Heart left ventricle (tissue), 16 donors: ENCODE measurements at places on chromosomes 11 and 22. TPM values are rescaled to one million over a fixed set of nuclear protein-coding genes. Genes with fewer than 3 reads are reported as not detected.

GRCh38 chr11:27909386-27909785 is 198.6 kb downstream of the KIF18A start:
- DNase-seq, result no peak

DNA sequence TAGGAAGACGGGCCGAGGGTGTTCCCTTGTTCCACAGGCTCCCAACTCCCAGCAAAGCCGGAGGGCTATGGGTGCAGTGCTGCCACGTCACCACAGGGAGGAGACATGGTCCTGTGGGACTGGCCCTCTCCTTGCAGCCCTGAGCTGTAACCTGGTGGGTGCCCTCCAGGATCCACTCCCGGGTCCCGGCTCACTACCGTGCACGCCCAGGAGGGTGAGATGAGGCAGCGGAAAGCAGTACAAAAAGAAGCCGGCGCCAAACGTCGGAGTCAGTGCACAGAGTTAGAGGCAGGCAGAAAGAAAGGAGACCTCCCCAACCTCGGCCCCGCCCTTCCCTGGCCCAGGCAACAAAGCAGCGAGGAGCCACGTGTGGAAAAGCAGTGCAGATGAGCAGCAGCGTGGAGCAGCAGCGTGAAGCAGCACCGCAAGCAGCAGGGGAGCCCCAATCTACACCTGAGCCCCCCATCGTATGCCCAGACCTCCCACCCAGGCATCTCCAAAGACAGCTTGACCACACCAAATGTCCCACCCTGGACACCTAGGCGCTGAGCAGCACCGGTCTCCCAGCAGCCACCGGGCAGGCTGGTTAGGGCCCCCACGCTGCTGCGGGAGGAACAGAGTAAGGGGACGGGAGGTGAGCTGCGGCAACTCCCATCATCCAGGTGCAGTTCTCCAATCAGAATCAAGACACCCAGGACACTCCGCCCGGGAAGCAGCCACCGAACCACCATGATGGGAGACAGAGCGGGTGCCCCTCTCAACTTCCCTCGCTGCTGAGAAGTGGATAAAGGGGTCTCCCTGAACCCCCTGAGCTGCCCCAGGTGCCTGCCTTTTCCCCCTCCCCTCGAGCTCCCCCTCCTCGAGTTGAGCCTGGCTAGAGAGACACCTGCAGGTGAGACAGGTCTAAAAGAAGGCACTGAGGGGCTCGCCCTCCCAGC is 28.8 kb downstream of the IGSF9B start:
- DNase-seq, result peak; percentile 70

NOX4 gene
- total RNA-seq, result 2.1 TPM

DNA sequence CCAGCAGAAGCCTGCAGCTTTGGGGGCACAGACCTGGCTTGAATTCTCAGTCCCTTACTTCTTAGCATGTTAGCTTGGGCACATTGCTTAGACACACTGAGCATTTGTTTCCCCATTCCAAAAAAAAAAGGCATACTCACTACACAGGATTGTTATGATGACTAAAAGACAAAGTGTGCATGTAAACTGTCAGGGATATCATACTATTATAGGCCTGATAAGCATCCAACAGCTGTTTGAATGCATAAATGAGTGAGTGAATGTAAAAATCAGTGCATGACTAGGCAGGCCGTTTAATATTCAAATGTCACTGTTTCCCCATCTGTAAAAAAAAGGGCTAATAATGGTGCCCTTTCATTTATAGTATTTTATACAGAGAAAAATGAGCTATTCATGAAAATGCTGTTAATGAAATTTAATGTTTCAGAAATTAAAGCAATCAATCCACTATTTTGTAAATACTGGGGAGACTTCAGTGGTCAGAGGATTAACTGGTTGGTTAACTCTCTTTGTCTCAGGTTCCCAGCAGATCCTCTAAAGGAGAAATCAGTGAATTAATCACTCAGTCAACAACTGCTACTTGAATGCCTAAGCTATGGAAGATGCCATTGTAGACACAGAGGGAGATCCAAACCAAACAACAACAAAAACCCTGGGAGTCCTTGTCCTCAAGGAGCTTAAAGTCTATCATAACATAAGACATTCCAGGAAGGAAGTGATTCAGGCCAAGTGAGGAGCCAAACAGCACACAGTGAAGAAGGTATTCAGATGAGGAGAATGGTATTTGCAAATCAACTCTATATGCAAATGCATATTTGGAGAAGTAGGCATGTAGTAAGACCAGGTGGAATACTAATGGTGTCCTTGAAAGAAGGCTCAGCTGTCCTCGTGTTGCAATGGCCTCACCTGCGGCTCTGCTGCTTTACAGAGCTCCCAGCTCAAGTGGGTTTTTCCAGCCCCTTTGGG is 26.8 kb downstream of the BARX2 start:
- no peak for DNase-seq

DNA sequence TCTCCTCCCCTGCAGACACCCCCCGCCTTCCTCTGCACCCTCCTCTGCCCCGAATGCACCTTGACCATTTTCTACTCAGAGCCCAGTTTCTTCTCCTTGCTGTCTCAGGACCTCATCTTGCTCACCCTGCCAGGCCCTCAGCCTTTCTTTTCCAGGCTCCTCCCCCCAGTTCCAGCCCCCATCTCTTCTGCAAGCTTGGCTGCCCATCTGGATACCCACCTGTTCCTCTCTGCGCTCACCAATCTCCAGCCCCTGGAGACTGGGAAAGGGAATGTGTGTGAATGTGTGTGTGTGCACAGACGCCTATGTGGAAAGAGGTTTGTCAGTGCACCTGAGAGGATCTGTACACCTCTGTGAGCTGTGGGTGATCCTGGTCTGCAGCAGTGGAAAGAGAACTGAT is 36.4 kb downstream of the SLC22A12 start:
- DNase-seq, result no peak

C11orf21 gene
- 30.2 TPM for total RNA-seq

- no peak for DNase-seq
Observed at GRCh38 chr11:11450744-11451362, 97.8 kb upstream of the CSNK2A3 start.

GRCh38 chr22:49112176-49112575 is 715.5 kb downstream of the BRD1 start:
- DNase-seq, result no peak

DNA sequence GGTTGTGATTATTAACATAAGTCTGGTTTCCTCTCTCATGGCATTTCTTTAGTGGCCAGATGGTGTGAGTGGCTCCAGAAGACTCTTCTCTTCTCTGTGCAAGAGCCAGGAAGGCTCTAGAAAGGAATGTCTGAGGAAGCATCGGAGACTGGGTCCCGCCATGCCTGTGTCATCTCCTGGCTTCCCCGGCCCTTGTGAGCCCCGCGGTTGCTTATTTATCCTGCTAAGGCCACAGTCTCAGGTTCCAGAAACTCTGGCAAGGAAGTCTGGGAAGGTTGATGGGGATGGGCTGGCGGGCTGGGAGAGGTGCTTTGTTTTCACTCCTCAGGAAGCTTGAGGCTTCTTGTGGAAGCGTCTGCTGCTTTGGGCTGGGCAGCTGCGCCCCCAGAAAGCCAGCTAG is 18.9 kb downstream of the BCR start:
- DNase-seq, result peak; percentile 51

DNA sequence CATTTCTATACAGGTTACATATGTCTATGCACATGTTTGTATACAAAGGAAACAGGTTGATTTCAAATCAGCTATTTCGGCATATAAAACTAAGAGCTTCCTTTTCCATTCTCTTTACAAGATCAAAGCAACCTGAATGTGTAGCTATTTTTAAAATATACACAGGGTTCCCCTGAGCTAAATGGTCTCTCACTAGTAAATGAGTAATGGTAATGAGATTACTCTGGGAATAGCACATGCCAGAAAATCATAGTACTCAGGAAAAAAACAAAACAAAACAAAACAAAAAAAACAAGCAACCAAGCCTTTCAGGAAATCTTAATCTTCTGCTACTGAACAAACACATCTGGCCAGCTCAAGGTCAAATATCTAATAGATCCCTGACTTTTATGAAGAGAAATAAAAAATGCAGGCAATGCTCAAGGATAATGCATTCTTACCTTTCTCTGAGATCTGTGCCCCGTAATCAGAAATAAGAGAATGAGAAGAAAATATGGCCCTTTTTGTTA is 156.6 kb upstream of the POU2AF2 start:
- no peak for DNase-seq

DNA sequence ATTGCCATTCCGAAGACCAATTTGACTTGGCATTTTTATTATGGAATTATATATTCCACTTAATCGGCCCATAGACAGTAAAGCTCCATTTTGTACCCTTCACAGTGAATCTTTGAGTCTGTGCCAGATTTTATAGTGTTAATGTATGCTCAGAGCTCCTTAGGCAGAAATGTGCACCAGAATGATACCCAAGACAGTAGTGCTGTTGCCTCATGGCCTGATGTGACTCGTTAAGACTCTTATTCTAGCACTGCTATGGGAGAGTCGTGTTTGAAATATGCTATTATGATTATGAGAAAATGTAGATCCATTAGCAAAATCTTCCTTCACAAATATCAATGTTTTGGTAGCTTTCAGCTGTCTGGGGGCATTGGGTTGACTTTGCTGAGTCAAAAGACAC is 209.8 kb upstream of the RAG2 start:
- no peak for DNase-seq

- DNase-seq, result peak; percentile 75
Observed at GRCh38 chr11:75325713-75326438, 25.6 kb downstream of the ARRB1 start.

GRCh38 chr11:118245936-118246562 is 6.1 kb downstream of the MPZL3 start:
- no peak for DNase-seq

C11orf87 gene
- total RNA-seq, result 0.04 TPM

DNA sequence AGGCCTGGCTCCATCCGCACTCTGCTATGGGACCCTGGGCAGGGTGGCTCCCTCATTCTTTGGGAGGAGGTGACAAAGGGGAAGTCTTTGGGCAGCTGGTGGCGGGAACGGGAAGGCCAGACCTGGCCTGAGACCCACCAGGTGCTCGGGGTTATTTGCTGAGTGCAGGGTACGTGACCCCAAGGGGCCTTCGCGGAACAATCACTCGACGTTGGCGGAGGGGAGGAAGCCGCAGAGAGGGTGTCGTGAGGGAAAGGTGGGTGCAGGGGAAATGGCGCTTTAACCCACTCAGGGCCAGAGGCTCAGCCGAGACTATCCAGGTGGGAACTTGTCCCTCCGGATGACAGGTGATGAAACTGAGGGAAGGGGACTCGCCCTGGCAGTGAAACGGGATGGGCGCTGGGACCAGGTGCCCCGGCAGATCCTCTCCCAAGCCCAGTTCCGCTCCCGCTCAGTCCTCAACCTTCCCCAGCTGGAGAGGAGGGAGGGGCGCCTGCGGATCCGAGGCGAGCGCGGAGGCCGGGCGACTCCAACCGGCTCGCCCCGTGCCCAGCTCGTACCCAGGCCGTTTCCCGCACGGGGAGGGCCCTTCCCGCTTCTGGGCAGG is 911 bp downstream of the A4GALT start:
- no peak for DNase-seq

DNA sequence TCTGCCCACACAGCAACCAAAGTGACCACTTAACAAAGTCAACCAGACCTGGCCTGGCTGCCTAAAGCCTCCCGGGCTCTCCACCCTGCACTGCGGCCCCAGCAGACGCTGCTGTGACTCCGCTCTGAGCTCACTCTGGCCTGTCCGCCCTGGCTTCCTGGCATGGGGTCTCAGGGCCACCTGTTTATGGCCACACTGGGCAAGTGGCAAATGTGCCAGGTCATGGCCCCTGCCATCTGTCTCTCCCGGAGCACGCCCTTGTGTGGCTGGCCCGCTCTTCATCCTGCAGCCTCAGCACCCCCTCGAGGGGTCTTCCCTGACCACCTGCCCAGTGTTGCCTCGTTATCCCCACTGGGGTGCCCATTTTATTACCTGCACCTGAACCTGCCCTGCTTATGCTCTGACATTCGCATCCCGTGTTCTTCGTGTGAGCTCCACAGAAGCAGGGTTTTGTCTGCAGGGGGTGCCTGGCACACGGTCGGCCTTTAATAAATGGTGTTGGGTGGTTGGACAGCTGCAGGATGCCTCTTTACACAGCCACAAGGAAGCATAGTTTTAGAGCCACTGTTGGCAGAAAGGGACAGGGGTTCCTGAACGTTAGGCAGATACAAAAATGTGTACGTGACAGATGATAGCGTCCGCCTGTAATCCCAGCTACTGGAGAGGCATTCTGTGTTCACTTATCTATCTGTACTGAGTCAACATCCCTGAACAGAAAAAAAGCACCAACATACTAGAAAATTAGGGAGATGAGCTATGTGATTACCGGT is 785.6 kb downstream of the TBC1D22A start:
- DNase-seq, result no peak

- DNase-seq, result no peak
Observed at GRCh38 chr11:34770111-34770510, 146.1 kb downstream of the APIP start.

UPB1 gene
- 1.2 TPM for total RNA-seq

SEPTIN3 gene
- total RNA-seq, result 0.53 TPM

GRCh38 chr11:59416613-59417012 is 9.6 kb downstream of the OR5A2 start:
- no peak for DNase-seq

- DNase-seq, result no peak
Observed at GRCh38 chr11:121670805-121671282, 218.1 kb upstream of the SORL1-AS1 start.

DNA sequence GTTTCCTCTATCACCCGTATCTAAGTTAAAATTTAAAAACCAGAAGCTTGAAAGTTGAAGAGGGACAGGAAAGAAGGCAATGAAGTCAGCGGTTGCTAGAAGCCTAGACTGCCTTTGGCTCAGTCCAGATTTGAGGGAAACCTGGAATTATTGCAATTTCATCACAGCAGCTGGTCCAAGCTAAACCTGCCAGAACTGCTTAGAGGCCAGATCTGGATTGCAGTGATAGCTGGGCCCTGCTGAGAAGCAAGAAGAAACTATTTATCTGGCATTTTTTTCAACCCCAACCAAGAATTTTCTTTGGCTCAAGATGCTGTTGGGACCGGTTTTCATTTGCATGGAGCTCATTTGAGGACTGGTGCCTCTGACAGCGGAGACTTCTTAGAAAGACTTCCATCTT is 121.5 kb upstream of the TEAD1 start:
- DNase-seq, result peak; percentile 40
